Stimulated activated CD8-positive, alpha-beta memory T cell treated with anti-CD3 and anti-CD28 coated beads, Interleukin-2, amount 100 ng/mL, for 48 hours (primary cell): ENCODE measurements at places on chromosomes 7 and 10.

DNA sequence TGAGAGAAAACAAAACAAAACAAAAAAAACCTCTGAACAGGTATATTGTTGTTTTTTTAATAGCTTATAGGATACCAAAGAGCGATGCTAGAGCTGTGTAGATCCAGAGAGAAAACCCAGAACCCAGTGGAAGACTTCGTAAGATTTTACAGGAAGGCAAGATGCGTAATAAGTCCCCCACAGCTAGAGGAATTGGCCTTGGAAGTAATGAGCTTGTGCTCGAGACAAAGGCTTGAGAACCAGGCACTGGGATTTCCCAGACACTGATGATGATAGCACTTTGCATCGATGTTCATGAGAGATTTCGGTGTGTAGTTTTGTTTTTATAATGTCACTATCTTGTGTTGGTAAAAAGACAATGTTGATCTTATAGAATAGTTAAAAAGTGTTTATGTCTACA lies 821.5 kb upstream of the IGFBP3 start:
- no peak for DNase-seq

GRCh38 chr10:44879531-44879899 lies 31.6 kb upstream of the TMEM72 start:
- no peak for DNase-seq

DNA sequence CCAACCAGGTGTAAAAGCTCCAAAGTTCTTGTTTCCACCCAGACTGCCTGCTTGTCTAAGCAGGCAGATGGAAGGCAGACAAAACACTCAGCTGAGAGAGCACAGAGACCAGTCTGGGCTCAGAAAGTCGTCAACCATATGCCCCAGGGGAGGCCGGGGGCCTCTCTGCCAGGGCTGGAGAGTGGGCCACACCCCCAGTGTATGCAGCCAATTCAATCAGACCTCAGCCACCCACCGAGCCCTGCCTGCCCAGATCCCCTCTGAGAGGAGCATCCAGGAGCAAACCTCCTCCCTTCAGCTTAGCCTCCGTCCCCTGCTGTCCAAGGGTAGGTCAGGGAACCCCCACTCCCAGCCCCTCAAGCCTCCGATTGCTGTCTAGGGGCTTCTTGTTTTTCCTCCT lies 196.3 kb downstream of the LSM5 start:
- DNase-seq, result no peak

DNA sequence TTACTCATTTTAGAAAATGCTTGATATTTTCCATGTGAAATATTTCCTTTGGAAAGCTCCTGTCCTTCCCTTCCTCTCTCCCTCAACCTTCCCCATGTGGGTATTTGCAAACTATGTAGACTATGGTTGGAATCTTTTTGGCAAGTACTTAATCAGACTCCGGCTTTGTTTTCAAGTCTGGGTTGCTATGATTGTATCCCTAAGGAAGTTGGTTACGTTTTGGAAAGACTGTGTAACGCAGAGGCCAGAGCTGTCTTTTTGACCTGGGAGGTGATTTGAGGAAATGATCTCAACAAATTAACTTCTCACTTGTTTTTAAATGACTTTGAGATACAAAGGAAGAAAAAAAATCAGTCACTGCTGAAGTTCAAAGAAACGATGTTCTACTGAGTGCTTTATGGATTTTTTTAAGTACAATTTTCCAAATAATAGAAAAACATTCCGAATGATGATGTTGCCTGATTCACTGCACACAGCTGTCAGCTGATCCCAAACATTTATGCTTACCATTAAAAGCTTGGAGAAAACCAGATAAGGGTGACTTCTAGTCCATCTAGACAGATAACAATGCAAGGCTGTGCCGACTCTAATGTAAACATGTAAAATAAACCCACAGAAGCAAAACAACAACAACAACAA lies 145.5 kb upstream of the CELF2 start:
- DNase-seq, result no peak

DNA sequence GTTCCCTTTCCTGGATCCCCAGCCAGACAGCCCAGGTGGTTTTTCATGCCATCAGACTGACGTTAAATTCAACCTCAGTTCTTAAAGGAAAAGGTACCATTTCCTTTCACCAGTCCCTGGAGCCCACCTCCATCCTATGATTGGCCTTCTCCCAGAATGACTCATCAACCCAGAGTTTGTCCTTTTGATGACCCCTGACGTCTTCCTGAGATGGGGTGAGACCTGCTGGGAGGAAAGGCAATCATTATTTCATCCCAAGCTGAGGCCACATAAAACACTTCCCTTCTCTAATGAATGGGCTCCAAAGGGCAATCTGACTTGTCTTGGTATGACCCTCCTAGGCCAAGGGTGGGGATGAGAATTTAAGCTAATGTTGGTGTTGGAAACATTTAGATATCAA lies 750.7 kb downstream of the SUGCT start:
- DNase-seq, result no peak

- DNase-seq, result no peak
Observed at GRCh38 chr10:114933588-114933987, 4.4 kb upstream of the TRUB1 start.

GRCh38 chr7:35992436-35992835 lies 160.6 kb upstream of the EEPD1 start:
- DNase-seq, result no peak

- no peak for DNase-seq
Observed at GRCh38 chr7:11648980-11649379, 183.0 kb downstream of the THSD7A start.
